ENCODE measurements at places on chromosomes 3 and 15. TPM values are rescaled to one million over a fixed set of nuclear protein-coding genes. Genes with fewer than 3 reads are reported as not detected.

DNA sequence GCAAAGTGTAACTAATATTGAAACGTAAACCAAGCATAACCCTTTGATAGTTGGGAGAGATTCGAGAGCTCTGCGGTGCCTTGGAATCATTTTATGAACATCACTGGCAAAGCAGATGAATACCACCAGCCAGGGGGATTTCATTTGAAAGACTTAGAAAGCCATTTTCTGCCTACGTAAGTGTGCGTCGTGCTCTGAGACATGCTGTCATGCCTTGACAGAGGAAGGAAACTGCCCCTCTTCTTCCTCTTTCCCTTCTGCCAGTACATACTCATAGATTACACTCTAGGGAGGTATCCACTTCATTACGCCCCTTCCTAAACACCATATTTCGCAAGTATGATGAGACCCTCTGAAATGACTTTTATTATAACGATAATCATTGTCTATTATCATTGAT is 3.3 kb upstream of the MTHFS start:
- peaks cover 2% of the 10 kb centered on the region for H3K4me1 ChIP-seq
- no peaks in the 10 kb centered on the region for H3K27me3 ChIP-seq
- no peak overlapping the region for H3K4me3 ChIP-seq
- no peak overlapping the region for H3K27ac ChIP-seq

GRCh38 chr3:146189519-146190173 is 28.7 kb upstream of the PLOD2 start:
- H3K4me1 ChIP-seq, result no peaks in the 10 kb centered on the region
- no peak for DNase-seq
- H3K27me3 ChIP-seq, result no peaks in the 10 kb centered on the region
- no peak overlapping the region for H3K4me3 ChIP-seq

DNA sequence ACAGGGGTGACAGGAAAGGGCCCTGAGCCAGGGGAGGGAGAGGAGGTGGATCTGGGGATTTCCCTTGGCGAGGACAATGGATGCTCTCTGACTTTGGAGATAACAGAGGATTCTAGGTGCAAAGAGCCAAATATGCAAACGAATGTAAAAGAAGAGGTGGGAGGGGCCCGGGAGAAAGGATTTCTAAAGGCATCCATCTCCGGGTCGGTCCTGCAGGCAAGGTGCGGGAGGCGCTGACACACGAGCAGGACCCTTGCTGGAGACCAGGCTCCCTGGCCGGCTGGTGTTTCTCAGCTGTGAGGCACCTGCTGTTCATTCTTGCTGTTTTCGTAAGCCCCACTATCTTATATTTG is 115.2 kb upstream of the TLE3 start:
- H3K27ac ChIP-seq, result no peak overlapping the region
- H3K36me3 ChIP-seq, result no peaks in the 10 kb centered on the region
- no peak for DNase-seq

DNA sequence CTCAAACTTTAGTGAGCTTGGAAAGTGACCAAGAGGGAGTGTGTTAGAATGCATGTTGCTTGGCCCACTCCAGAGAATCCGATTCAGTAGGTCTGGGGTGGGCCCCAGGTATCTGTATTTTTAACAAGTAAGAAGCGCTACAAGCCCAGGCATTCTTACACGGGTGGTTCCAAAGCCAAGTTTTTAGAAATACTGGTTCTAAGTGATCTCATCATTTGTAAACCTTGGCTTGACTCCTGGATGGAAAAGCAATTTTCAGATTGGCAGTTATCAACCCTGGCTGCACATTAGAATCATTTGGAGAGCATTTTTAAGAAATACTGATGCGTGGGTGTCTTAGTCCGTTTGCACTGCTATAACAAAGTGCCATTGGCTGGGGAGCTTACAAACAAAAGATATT is 27.3 kb upstream of the ST8SIA2 start:
- no peaks in the 10 kb centered on the region for H3K27me3 ChIP-seq
- no peak overlapping the region for H3K4me3 ChIP-seq
- no peak for DNase-seq
- no peak overlapping the region for H3K27ac ChIP-seq

DNA sequence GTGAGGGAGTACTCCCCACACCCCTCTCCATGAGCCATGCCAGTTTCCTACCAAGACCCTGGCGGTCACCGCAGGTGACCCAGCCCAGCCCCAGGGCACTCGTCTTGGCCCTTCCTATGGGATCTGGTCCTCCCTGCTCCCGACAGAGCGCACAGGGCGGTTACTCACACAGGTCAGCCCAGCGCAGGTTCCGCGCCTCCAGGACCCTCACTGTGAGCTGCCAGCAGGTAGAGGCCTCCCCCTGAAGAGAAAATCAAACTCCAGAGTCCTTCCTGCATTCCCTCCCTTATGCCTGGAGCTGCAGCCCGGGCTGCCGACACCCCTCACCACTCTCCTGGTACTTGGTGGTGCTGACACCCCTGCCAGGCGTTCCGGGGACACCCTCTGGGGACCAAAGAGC is 6.9 kb downstream of the PLA2G4D start:
- H3K36me3 ChIP-seq, result no peaks in the 10 kb centered on the region
- H3K27ac ChIP-seq, result no peak overlapping the region
- no peaks in the 10 kb centered on the region for H3K27me3 ChIP-seq

ROPN1 gene
- not detected for total RNA-seq

DNA sequence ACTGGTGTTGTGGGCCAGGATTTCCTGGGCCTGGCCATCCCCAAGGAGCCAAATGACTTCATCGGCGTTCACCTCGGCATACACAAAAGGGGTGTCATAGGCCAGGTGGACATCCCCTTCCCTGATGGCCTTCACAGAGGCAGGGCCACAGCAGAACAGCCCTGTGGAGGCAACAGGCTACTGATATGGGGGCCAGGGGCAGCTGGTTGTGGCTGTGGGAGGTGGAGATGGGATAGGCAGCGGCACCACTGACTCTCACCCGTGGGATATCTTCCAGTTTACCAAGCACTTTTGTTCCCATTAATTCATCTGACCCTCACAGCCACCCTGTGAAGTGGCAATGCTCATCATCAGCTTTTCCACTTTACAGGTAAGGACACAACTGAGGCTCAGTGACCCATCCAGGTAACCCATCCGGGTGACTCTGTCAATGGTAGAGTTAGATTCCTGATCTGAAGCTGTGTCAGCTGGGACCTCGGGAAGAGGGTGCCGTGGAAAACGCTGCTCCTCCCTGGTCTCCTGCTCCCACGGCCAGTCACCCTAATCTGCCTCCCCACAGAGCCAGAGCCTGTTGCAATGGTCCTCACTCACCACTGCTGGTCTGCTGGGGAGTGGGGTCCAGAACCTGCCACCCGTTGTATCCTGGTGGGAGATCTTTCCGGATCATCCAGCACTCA is 15.3 kb upstream of the TGM5 start:
- H3K27me3 ChIP-seq, result no peaks in the 10 kb centered on the region
- no peaks in the 10 kb centered on the region for H3K36me3 ChIP-seq
- DNase-seq, result no peak
- H3K4me3 ChIP-seq, result no peak overlapping the region
- no peaks in the 10 kb centered on the region for H3K4me1 ChIP-seq

DNA sequence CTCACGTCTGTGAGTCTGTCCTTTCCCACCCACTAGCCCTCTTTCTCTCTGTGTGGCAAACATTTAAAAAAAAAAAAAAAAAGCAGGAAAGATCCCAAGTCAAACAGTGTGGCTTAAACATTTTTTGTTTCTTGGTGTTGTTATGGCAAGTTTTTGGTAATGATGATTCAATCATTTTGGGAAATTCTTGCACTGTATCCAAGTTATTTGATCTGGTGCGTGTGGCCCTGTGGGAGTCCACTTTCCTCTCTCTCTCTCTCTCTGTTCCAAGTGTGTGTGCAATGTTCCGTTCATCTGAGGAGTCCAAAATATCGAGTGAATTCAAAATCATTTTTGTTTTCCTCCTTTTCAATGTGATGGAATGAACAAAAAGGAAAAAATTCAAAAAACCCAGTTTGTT is 97.7 kb downstream of the GAP43 start:
- H3K36me3 ChIP-seq, result no peaks in the 10 kb centered on the region
- no peak overlapping the region for H3K4me3 ChIP-seq
- no peak for DNase-seq
- no peaks in the 10 kb centered on the region for H3K27me3 ChIP-seq

DNA sequence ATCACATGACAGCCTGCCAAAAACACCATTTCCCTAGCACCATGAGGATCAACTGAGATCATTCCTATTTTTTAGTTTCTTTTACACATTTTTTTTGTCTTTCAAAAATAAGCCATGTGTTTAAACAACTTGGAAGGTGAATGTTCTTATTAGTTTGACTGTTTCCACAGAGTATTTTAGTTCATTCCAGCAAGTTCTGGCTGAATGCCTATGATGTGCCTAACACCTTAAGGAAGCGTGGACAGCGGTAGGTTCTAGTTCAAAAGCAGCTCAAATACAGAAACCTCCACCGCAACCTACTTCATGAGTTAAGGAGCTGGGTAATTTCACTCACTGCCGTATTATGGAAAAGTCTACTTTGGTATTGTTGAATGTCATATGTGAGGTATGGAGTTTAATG is 101.3 kb upstream of the ADAMTS9 start:
- no peaks in the 10 kb centered on the region for H3K36me3 ChIP-seq
- H3K27ac ChIP-seq, result no peak overlapping the region
- H3K27me3 ChIP-seq, result no peaks in the 10 kb centered on the region

NR2E3 gene
- 0.72 TPM for total RNA-seq

STRC gene
- total RNA-seq, result 0.90 TPM
